ENCODE measurements at places on chromosomes 13 and 19.

GRCh38 chr13:47896546-47896945 is 104.5 kb downstream of the SUCLA2 start:
- no peak for DNase-seq

DNA sequence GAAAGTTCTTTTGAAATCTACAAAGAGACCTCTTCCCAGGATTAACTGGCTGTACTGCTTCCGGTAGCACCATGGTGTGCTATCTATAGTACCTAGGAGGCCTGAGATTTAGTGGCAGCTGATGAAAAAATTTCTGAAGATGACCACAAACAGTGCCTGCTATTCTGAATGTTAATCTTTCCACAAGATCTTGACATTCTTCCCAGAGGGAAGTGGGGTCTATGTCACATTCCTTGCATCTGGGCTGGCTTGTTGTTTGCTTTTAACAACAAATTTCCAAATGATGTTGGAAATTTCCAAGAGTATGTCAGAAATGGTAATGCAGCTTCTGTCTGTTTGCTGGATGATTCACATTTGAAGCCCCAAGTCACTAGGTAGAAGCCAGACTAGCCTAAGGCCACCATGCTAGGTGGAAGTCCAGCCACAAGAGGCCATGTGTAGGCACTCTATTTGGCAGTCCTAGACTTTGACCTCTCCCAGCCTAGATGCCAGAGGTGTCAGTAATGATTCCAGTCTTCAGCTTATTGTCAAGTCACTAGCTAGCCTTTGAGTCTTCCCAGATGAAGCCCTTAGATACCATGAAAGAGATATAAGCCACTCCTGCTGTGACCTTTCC is 22.1 kb downstream of the SPART start:
- DNase-seq, result peak; percentile 32

DNA sequence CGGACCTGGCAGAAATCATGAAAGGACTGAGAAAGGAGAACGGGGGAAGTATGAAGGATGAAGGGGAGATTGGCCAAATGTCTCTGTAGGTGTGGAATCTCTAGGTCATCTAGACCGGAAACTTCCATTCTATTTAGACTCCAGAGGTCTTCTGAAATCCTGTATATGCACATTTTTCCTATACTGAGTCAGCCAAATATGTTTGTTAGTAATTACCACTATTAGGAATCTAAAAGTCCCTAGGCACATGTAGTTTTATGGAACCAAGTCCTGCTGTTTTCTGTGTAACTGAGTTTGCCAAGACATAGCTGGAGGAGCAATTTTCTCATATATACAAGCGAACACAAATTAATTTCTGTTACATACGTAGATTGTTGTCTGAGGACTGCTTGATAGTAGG is 498.1 kb downstream of the GPC5 start:
- DNase-seq, result no peak

GRCh38 chr19:19539698-19540063 is 1.6 kb downstream of the CILP2 start:
- DNase-seq, result no peak

DNA sequence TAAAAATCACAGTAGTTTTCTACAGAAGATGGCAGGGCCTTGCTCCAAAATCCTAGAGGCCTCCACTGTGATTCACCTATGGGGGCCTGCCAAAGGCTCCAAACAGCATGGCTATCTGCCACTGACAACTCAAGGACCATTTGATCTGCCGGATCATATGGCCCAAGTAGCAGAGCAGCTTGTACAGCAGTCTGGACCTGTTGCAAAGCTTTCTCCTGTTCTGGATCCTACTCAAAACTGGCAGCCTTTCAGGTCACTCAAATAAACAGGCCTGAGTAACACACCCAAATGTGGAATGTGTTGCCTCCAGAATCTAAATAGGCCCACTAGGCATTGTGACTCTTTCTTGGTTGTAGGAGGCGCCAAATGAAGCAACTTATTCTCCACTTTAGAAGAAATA is 1049.3 kb downstream of the PCDH9 start:
- DNase-seq, result no peak

- DNase-seq, result peak; percentile 83
Observed at GRCh38 chr13:80361883-80362327, 21.0 kb upstream of the SPRY2 start.

- no peak for DNase-seq
Observed at GRCh38 chr19:57280962-57281400, 696 bp downstream of the ZNF460 start.

DNA sequence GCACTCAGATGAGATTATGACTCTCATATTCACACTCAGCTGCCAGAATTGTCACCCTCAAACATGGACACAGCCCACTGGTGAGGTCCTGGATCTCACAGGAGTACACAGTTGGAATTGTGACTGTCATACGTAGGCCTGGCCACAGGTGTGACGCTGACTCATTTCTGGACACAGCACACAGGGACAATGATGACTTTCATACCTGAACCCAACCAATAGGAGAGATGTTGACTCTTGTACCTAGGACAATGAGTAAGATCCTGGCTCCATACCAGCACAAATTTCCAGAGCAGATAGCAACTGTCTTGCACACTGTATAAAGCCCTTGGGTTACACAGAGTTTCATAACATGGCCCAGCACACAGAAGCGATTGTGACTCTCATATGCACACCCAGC is 46.4 kb downstream of the ZNF85 start:
- no peak for DNase-seq

DNA sequence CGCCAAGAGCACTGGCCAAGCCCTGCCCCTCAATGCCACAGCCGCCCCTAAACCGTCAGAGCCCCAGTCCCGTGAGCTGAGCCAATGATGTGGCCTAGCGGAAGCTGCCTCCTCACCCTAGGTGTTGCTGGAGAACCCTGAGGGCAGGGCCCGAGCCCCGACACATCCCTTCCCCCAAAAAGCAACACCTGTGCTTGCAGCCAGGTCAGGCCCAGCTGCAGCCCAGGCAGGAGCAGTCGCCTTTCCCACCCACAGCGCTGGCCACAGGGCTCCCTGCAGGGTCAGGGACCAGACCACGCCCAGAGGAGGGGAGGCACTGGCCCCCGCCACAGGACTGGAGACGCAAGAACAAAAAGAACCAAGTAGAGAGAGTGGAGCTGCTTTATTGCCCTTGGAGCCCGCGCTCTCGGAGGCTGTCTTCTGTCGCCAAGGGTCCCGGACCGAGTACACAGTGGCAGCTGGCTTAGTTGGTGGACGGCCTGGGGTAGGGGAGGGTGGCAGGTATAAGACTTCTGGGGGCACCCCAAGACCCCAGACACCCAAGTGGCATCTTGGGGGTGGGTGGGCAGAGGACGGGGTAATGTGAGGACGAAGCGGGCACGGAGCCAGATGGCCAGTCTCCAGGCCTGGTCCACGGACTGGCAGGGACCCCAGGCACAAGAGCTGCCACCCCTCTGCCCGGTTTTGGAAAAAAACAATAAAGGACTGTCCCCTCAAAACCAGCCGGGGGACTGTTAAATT is 3.3 kb downstream of the P2RY11 start:
- no peak for DNase-seq

- no peak for DNase-seq
Observed at GRCh38 chr19:19409631-19410030, 4.2 kb downstream of the GATAD2A start.

- DNase-seq, result no peak
Observed at GRCh38 chr13:30652746-30653386, 35.1 kb downstream of the USPL1 start.

DNA sequence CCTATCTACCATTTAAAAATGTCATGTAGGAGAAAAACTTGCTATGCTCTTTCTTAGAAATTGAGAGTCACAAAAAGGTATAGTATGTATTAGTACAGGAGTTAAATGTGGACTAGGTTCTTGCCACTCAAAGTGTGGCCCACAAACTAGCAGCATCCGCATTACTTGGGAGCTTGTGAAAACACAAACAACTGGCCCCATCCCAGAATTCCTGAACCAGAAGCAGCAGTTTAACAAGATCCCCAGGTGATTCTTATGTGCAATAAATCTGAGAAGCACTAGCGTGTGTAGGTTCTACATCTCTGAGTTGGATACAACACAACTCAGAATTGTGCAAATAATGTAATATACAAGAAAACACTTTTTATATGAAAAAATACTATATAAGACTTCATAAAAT is 325.9 kb downstream of the DCT start:
- DNase-seq, result no peak

GRCh38 chr19:6313398-6313969 is 19.9 kb downstream of the ACER1 start:
- no peak for DNase-seq

GRCh38 chr13:80778297-80778696 is 437.4 kb upstream of the SPRY2 start:
- DNase-seq, result no peak

- no peak for DNase-seq
Observed at GRCh38 chr13:24052547-24053518, 107.7 kb upstream of the SPATA13 start.

- DNase-seq, result no peak
Observed at GRCh38 chr19:30001301-30001700, 59.3 kb downstream of the URI1 start.

GRCh38 chr13:88978607-88979006 is 1307.4 kb downstream of the SLITRK5 start:
- DNase-seq, result no peak

- DNase-seq, result no peak
Observed at GRCh38 chr13:48500652-48501197, 32.2 kb downstream of the RCBTB2 start.

DNA sequence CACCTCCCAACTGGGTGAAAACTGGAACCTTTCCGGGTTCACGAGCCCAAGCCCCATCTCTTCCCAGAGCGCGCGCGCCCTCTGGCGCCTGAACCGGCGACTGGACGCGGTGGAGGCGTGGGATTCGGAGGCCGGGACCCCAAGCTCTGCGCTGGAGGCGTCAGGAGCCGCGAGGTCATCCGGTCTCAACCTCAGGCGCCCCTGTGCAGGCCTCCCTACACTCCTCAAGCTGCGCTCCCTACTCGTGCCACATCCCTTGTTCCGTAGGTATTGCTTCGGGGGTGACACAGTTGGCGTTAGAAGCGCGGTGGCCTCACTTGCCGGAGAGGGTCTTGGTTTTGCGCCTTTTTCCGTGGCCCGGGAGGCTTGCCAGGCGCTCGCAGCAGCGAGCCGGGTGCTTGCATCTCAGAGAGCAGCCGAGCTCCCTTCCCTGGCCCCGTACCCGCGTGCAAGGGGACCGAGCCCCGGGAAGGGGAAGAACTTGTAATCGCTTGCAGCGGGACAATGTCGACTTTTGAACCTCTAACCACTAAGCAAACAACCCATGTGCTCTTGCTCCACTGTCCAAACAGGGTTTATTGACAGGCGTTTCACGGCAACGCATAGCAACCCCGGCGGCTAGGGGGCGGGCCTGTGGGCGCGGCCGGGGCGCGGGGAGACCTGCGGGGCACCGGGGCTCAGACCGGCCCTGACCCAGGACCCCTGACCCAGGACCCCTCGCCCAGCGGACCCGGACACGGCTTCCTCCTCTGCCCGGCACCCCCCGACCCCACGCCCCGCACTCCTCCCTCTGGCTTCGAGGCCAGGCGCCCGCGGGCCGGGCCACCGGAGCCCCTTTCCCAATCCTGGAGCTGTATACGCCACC is 8.5 kb downstream of the CDX2 start:
- peak; percentile 50 for DNase-seq

- DNase-seq, result no peak
Observed at GRCh38 chr13:78779608-78780007, 120.7 kb upstream of the OBI1 start.

GRCh38 chr13:95243207-95243606 is 58.0 kb downstream of the ABCC4 start:
- no peak for DNase-seq

DNA sequence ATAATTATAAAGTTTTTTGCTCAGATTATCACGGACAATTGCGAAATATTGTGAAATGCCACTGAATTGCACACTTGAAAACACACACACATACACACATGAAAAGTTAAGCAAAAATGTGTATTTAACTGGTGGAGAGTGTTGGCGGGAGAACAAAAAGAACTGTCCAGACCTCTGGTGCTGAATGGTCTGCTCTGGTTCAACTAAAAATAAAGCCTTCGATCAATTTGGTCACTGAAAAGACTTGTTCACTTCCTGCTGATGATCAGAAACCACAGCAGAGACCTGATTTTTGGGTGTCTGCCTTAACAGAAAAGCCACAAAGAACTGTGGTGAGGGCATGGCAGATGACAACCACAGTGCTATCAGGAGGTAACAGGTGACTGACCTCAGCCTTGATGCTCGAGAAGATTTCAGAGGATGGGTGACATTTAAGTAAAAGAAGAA is 4.0 kb upstream of the IGFL1 start:
- DNase-seq, result peak; percentile 37

GRCh38 chr13:24670961-24671381 is 9.2 kb upstream of the ATP12A start:
- DNase-seq, result peak; percentile 28

DNA sequence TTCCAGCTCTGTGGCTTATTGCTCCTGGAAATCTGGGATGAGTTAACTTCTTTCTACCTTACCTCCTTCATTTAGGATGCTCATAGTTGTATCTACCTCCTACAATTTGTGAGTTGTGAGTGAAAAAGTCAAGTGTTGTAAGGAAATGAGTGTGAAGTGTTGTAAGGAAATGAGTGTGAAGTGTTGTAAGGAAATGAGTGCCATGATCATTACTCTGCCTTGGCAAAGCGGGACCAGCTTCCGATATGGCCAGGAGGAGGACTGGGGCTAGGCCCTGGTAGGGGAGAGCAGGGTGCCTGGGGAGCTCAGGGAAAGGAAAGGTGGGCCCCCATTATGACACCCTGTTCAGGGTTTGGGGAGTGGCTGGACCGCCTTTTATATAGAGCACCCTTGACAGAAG is 435.2 kb downstream of the FGF9 start:
- no peak for DNase-seq

GRCh38 chr13:67377919-67378318 is 147.8 kb upstream of the PCDH9 start:
- no peak for DNase-seq

GRCh38 chr13:21079761-21080592 is 18.6 kb upstream of the LATS2 start:
- peak; percentile 84 for DNase-seq

GRCh38 chr19:40693896-40694295 is 3.4 kb upstream of the NUMBL start:
- no peak for DNase-seq

- DNase-seq, result no peak
Observed at GRCh38 chr13:78102121-78102677, 183.6 kb upstream of the EDNRB start.

DNA sequence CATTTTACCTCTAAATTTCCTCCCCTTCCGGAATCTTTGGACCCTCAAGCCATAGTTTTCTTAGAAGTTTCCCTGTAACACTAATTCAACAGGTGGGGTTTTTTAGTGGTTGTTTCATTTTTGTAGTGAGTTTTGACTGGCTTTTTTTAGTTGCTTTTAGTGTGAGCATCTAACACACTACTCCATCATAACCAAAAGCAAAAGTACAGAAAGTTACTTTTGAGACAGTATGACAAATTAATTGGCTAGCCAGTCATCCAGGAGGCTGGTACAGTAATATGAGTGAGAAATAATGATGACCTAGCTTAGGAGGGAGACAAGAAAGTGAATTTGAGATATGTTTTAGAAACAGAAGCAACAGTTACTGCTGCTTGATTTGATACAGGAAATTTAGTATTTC is 71.5 kb downstream of the DNAJC15 start:
- no peak for DNase-seq

- DNase-seq, result no peak
Observed at GRCh38 chr19:34135054-34135800, 37.1 kb upstream of the LSM14A start.

- no peak for DNase-seq
Observed at GRCh38 chr19:7729831-7730285, 2.1 kb downstream of the CLEC4G start.
